Dorsolateral prefrontal cortex (tissue), 122 donors: ENCODE measurements at places on chromosomes 7 and 10.

- no peak for DNase-seq
Observed at GRCh38 chr7:100691676-100692577, 2.1 kb downstream of the GIGYF1 start.

- no peak for DNase-seq
Observed at GRCh38 chr10:36802490-36803153, 322.8 kb upstream of the ANKRD30A start.

DNA sequence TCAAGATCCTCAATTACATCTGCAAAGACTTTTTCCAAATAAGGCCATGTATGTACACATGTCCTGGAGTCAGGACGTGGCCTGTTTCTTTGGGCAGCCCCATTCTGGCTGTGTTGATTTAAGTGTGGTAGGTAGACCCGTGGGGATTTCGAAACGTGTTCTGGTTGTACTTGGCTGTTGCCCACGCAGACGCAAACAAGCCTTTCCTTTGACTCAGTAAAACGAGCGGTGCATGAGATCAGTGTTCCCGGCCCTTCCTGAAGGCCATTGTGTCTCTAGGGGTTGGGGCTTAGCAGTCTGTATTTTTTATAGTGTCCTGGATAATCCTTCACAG, 64.8 kb upstream of the DNAJB6 start:
- DNase-seq: peak; percentile 41

DNA sequence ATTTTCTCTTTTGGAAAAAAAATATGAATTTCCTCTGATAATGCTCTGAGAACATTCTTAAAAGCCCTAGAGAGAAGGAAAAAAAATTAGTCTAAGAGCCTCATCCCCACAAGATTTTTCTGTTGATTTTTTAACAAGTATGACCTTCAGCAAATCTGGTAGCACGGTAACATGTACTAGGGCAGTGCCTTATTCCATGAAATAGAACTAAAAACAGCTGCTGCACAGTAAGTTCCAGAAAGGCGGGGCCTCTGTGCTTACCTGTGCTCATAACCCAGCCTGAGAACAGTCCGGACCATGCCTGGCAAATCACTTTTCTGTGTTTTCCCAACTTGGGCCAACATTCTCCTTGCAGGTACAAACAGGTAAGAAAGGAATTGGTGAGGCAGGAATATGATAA, 519.1 kb upstream of the AKR1E2 start:
- no peak for DNase-seq

DNA sequence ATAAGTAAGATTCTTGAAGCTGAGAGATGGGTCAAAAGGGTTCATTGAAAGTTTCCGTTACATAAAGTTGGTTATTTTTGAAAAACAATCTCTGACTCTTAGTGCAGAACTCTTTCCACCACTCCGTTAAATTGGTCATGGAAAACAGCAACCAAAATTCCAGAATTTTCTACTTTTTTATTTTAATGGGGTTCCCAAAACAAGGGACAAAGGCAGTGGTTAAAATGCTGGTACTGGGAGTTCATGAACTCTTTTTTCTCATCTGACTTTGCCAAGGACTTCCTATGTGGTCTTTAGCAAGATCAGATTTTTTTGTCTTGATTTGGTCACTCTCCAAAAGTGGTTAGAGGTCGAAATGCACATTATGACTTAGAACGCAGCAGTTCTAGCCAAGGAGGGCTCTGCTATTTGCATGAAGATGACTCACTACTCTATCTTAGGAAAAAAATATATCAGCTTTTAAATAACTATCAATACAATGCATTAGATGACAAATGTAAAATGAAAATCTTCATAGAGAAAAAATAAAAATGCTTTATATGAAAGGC, 145.7 kb downstream of the REEP3 start:
- no peak for DNase-seq

DNA sequence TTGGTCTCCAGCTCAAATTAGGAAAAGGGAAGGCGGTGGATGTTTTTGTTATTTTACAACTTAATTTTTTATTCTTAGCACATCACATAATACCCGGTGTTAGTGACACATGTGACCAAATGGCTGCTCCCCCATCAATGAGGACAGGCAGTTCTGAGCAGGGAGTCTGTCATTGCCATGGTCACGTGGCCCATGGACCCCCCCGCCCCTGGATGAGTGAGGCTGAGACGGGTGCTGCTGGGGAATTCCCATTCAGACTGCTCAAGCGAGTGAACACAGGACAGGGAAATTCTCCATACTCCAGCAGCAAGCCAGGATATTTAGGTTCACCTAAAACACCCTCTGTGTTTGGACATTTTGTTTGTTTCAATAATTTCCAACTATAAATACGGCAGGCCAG, 34.7 kb upstream of the SLC35B4 start:
- peak; percentile 74 for DNase-seq

DNA sequence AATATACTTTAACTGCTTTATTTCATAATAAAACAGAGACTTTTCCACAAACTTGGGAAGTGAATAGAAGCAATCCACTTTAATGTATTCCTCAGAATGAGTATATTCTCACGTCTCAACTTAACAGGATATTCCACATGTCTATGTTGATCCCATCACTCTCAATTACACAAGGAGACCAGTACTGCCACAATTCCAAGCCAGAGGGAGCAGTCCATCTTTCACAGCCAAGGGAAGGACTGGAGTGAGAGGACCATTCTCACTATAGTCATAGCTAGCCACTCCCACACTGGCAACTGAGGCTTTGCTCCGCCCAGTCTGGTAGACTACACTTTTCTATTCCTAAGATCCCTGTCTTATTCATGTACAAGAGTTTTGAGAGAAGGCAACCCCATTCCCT, 553.9 kb downstream of the CNTNAP2 start:
- DNase-seq: no peak

- DNase-seq: no peak
Observed at GRCh38 chr10:33001908-33002492, 44.0 kb upstream of the ITGB1 start.

DNA sequence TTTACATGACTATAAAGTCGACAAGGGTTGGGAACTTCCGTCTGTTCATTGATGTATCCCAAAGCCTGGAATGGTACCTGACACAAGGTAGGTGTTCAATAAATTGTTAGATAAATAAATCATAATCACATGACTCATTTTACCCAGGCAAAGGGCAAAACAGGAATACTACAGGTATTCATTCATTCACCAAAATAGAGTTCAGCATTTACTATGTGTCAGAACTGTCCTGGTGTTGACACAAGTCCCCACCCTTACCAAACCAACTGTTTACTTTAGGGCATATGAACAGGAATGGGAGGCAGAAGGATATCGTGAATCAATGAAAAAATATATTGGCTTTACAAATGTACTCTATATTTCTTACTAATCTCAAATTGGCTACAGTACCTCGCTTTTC, 666 bp upstream of the YAE1 start:
- no peak for DNase-seq

- no peak for DNase-seq
Observed at GRCh38 chr7:132738254-132738653, 162.0 kb upstream of the PLXNA4 start.

DNA sequence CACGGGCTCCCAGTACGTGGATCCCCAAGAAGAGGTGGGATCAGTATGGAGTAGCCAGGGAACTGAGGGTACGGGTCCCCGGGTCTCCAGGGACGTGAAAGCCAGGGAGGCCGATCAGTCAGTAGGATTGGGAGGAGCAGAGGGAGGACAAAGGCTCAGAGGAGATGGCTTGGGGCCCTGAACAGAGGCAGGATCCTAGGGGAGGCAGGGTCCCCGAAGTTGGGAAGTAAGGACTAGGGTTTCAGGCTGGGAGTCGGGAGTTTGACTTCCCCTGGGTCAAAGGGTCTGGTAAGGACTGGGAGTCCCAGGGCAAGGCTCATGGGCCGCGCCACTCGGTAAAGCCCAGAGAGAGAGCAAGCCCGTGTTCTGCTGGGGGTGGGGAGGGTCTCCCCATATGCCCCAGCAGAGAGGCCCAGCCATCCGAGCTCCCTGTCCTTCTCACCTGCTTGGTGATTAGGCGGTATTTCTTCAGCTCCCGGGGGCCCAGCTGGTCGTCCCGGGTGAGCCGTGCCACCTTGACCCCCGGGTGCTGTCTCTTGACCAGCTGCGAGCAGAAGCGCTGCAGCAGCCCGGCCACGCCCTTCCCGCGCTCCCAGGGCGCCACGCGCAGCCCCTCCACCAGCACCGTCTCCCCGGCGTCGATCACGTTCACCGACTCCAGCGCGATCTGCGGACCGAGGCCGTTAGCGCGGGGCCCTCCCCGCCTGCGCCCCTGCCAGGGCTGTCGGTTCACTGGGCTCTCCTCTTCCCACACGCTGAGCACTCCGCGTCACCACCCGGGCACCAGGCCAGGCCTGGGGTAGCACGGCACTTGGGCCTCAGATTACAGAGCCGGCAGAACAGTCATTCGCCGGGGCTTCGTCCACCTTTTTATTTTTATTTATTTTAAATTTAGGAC, 7.0 kb downstream of the NAT16 start:
- no peak for DNase-seq

DNA sequence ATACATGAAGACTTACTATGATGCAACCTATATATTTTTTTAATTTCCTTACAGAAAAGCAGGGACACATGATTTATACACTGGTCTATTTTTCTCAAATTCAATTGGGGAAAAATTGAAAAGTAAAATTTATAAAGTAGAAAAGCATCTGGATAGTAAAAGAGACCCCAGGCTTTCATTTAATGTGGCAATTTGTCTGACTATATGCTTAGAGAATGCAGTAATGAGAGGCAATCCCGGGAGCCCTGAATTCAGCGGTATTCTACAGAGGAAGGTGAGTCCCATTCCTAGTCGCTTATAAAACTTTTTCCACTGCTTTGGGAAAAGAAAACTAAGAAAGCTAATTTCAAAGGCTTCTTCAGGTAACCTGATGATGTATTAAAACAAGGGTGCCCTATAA, 167.1 kb downstream of the SEMA3D start:
- no peak for DNase-seq

GRCh38 chr7:44775383-44776107, 20.9 kb upstream of the PPIA start:
- no peak for DNase-seq

DNA sequence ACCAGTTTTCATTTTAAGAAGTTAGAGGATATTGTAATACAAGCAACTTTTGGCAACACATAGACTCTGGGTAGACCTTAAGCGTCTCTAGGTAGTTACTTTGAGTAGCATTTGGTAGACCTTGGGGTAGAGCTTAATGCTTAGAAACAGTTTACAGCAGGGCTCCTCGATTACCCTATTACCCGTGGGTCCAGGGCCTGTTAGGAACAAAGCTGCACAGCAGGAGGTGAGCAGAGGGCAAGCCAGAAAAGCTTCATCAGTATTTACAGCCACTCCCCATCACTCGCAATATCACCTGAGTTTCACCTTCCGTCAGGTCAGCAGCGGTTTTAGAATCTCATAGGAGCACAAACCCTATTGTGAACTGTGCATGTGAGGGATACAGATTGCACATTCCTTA, 173.5 kb downstream of the TSPAN12 start:
- DNase-seq: no peak

- no peak for DNase-seq
Observed at GRCh38 chr10:90213346-90213745, 512.0 kb downstream of the KIF20B start.

GRCh38 chr10:101857802-101858476, 14.3 kb upstream of the KCNIP2 start:
- no peak for DNase-seq

DNA sequence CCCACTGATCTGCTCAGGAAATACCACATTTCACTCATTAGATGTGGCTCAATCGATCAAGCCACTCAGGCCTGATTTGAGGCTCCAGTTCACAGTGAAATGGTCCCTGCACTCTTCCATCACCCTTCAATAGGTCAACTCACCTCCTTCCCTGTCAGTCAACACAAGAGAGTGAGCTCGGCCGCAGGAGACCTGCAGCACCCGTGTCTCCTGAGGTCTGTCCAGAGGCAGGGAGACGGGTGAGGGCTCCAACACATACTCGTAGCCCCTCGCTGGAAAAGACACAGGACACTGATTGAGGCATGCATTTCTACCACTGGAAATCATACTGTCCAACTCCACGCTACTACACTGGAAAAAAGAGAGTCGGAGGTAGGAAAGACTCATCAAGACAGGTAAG, 7.1 kb downstream of the RCC1L start:
- no peak for DNase-seq

- DNase-seq: no peak
Observed at GRCh38 chr10:5546891-5547680, 22.3 kb downstream of the CALML3 start.

- DNase-seq: no peak
Observed at GRCh38 chr7:33842150-33842549, 63.2 kb upstream of the BMPER start.
